H9 (cell line): ENCODE measurements at places on chromosomes 6 and 20. TPM values are rescaled to one million over a fixed set of nuclear protein-coding genes. Genes with fewer than 3 reads are reported as not detected.

GRCh38 chr20:13325033-13325432, 104.0 kb downstream of the ISM1 start:
- peak; percentile 82 for DNase-seq

Gene PCK1
- not detected in 2 replicates for total RNA-seq

DNA sequence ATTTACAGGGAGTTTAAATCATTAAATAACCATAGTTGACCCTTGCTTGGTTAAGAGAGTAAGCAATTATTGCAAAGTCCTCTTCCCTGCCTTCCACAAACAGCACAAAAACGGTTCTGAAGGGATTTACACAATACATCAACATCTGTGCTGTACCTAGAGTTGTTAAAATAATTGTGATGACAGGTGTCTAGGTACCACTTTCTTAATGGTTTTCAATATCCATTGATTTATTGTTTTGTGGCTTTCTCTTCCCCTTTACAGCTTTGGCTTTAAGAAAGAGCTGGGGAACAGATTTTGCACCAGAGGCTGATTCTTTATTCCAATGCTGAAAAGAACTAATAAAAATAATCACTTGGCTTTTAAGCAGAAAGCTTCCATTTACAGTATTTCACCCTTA, 598 bp upstream of the SOX4 start:
- DNase-seq = no peak

DNA sequence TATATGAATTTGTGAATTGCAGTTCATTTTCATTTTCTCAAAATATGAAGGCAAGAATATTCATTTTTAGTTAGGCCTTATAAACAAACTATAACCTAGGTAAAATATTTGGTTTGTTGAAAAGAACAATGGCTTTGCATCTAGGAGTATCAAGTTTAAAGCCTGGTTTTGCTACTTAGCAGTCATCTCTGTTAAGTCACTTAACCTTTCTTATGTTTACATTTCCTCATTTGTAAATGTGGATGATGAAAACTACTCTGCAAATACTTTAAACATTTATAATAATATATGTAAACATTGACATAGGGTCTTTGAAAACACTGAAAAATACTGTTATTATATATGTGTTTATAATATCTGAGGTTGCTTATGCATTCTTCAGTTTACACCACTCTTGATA, 135.5 kb downstream of the CENPW start:
- DNase-seq = no peak

- DNase-seq = no peak
Observed at GRCh38 chr6:4820704-4821276, 44.6 kb downstream of the CDYL start.

- DNase-seq = no peak
Observed at GRCh38 chr20:8536262-8536618, 404.2 kb downstream of the PLCB1 start.

Gene BNIP5
- not detected in 2 replicates for total RNA-seq

DNA sequence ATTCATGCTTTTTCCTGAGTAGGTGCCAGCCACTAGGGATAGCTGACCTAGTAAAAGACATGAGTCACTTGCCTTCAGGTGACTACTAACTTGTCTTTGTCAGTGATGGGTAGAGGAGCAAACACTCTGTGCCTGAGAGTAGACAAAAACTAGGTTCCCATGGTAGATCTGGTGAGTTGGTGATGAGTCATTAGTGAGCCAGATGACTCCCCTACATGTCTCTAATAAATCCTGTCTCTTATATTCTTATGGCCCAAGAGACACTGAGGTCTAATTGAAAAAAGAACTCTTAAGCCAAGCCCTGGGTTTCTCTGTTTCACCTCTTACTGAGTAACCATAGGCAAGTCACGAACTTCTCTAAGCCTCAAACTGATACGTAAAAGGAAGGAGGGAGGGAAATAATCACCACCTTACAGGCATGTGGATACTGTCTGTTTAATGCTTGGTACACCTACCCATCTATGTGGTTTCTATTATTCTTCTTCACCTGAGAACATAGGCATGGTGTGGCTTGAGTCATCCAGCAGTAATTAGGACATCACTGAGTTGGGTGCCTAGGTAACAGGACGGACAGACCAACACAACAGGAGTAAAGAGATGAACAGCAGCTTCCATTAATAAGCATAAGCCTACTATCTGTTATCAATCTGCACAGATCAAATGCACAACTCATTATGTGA, 20.3 kb downstream of the TTPAL start:
- DNase-seq = no peak

DNA sequence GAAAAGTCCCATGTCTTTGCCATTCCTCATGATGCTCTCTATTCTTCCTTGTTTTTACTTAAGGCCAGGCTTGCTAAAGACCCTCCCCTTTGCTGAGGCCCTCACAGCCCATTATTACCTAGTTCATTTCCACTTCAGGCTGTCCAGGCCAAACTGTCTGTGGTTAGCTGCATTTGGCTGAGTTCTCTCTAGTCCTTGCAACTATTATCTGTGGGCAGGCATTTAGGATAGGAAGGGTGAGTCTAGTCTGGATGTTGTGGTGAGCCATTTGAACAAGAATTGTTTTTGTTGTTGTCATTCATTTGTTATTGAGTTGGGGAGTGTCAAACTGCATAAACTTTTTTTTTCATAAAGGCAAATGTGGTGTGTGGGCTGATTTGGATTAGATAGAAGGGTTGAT, 182.4 kb downstream of the CD109 start:
- no peak for DNase-seq

Gene KIF25
- total RNA-seq = 0.22 and 0.59 TPM in 2 replicates

DNA sequence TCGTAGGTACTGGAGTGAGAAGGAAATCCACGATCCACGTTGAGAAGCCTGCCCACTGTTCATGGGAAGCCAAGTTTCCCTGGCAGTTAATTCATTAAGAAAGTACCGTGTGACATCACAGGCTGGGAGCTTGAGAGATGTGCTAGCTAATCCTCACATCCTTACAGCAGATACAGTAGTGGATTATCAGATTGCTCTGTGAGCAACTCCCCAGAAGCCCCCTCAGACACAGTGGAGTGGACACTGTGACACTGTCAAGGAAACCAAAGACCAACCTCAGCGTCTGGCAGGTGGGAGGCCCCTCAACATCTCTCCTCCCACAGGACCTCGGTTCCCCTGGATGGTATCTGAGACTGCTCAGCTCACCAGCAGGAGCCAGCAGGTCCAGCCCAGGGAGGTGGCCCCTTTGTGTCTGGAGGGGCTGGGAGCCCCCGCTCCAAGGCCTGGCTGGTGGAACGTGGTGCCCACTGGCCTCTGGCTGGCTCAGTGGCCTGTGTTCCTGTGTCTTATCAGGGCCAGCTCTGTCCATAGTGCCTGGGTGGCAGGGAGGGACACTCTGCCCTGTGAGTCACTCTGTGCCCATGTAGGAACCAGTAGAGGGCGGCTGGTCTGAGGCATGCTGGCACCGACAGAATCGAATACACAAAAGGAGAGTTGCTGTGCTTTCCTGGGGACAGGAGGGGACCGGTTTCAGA, 7.2 kb downstream of the PYGB start:
- peak; percentile 47 for DNase-seq

DNA sequence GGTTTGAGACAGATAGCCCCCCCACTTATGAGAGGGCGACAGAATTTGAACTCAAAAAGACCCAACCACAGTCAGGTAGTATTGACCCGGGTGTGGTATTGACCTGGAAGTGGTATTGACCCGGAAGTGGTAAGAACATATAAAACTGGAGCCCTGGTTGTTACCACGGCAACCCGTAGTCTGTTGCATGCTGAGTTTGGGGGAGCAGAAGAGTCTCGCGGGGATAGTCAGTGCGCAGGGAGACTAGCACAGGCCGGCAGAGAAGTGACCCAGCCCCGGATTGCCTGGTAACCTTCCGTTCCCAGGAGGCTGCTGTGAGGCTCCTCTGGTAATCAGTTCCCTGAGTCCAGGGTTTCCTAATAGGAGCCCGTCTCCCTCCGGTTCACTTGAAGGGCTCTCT, 96.2 kb downstream of the SNX5 start:
- no peak for DNase-seq

- peak; percentile 34 for DNase-seq
Observed at GRCh38 chr6:24140591-24140990, 14.6 kb downstream of the NRSN1 start.

DNA sequence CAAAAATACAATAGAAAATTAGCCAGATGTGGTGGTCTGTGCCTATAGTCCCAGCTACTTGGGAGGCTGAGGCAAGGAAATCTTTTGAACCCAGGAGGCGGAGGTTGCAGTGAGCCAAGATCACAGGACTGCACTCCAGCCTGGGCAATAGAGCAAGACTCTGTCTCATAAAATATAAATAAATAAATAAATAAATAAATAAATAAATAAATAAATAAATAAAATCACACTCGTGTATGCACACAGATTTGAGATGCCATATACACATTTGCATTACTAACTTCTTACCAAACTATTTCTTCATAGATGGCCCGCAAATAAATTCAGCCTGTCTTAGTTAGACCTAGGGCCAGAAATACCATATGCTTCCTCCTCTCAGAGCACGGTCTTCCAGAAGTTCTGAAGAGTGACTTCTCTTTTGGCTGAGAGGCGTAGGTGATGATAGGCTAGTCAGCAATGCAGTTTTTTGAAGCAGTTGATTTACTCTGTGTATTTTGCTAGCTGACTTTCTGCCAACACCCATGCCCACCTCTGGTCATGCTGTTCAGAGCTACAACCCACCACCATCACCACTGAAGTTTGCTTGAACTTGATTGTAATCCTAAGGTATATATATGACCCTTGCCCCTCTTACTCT, 150.1 kb downstream of the SASH1 start:
- no peak for DNase-seq

- no peak for DNase-seq
Observed at GRCh38 chr20:58544891-58545290, 29.7 kb upstream of the APCDD1L start.

GRCh38 chr20:41173161-41173721, 35.9 kb downstream of the PLCG1 start:
- DNase-seq = peak; percentile 82

GRCh38 chr20:29319725-29320124, 1937.7 kb upstream of the DEFB115 start:
- no peak for DNase-seq

DNA sequence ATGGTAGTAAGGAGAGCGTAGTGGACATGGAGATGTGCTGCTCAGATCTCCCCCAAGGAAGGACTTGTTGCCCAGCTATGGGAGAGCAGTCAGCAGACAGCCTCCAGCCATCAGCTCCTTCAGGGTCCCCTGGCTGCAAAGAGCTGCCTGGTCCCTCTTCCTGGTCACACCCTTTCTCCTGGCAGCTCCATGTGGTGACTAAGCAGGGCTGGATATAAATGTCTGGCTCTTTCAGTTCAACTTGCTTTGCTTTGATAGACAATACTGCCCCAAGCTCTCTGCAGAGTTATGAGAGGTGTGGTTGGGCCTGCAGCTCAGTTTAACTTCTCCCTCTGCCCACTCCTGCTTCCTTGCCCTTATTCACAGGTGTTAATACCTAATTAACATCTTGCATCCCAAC, 64.1 kb upstream of the DDR1 start:
- DNase-seq = no peak

- peak; percentile 30 for DNase-seq
Observed at GRCh38 chr6:129370268-129370916, 339.6 kb downstream of the ARHGAP18 start.

DNA sequence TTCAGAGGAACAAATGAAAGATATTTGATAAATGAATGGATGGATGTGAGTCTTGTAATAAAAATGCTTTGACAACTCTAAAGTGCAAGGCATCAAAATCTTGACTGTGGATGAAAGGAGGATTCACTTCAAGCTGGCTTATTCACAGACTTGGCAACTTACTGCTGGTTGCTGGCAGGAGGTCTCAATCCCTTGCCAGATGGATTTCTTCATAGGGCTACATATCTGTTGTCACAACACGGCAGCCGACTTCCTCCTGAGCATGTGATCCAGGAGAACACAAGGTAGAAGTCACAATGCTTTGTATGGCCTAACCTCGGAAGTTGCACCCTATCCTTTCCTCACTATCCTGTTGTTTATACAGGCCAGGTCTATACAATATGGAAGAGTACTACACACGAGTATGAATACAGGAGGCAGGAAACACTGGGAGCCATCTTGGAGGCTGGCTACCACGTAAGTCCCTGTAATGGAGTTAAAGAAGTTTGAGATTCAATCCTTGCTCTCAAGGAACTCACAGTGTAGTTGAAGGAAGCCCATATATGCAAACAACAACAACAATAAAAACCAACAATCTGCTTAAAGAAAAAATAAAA, 97.9 kb downstream of the ID4 start:
- no peak for DNase-seq

GRCh38 chr20:13638162-13638495, 603 bp downstream of the TASP1 start:
- DNase-seq = no peak

- DNase-seq = no peak
Observed at GRCh38 chr6:116385459-116385802, 14.7 kb downstream of the DSE start.

DNA sequence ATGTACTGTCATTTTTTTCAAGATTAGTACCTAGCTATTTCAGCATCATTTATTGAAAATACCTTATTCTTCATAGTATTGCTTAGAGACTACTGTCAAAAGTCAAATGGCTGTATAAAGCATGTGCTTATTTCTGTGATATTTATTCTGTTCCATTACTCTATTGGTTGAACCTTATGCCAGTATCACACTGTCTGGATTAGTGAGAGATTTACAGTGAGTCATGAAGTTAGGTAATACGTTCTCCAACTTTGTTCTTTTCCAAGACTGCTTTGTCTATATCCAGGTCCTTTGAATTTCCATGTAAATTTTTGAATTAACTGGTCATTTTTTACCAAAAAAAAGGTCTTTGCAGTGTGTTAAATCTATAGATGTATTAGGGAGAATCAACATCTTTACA, 18.6 kb upstream of the RNF217 start:
- no peak for DNase-seq

Gene OOEP
- not detected in 2 replicates for total RNA-seq

DNA sequence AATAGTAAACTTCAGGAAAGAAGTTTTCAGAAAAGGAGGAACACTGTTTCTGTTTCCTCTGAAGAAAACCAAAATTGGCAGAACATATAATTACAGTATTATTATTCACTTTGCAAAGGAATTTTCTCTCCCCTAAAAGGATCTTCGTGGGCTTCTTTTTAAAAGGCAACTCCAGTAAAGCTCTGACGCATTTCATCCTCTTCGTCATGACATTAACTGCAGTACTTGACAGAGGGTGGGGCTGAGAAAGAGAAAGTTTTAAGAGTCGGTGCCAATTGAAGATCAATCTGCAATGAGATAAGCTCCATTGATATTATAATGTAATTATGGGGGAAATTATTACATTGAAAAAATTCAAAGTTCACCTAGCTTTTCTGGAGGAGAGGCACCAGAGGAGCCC, 75.8 kb downstream of the MYB start:
- DNase-seq = no peak

- DNase-seq = no peak
Observed at GRCh38 chr6:118277631-118278030, 270.5 kb upstream of the PLN start.

Gene MYLK4
- total RNA-seq = 0.28 and 0.44 TPM in 2 replicates

Gene VSX1
- total RNA-seq = not detected in 2 replicates

GRCh38 chr20:42714298-42715141, 475.2 kb downstream of the PTPRT start:
- DNase-seq = no peak

DNA sequence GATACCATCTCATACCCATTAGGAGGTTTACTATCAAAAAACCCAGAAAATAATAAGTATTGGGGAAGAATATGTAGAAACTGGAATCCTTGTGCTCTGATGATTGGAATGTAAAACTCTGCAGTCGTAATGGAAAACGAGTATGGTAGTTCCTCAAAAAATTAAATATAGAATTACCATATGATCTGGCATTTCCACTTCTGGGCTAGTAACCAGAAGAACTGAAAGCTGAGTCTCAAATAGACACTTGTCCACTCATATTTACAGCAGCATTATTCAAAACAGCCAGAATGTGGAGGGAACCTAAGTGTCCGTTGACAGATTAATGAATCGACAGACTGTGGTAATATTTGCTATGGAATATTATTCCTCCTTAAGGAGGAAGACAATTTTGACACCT, 44.3 kb downstream of the FOXC1 start:
- no peak for DNase-seq
